ENCODE measurements at places on chromosomes 1 and 21.
A peak's percentile ranks its signal among the peaks of the same experiment; 100 is the strongest.

GRCh38 chr1:234616644-234617043 is 6.7 kb upstream of the IRF2BP2 start:
- peak; percentile 57 for DNase-seq

GRCh38 chr1:25544819-25545218 is 1.4 kb downstream of the LDLRAP1 start:
- no peak for DNase-seq

- peak; percentile 64 for DNase-seq
Measured at GRCh38 chr1:154425172-154425571, 20.0 kb downstream of the IL6R start.

DNA sequence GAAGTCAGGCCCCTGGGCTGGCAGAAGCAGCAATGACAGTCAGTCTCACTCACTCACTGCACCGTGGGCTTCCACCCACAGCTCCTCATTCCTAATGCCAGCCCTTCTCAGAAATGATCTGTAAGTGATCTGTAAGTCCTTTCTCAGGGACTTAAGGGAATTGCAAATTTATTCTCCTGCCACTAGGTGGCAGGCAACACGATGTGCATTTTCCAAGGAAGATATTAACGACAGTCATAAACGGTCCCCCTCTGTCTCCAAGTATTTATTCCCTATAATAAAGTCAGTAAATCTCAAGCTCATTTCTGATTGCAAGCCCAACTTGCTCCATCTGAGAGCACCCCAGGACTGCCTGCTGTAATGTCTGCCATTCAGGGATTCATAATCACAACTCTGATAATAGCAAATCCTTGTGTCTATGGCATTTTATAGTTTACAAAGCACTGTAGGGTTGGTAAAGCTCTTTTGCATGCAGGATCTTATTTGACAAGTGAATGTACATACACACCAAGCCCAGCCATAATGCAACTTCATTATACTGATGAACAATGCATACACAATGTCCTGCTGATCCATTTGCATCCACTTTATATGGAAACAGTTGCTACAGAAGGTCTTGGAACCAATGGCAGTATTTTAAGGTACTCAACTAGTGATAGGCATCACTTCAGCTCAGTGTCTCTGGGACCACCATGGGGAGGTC is 380.5 kb upstream of the CAMK1G start:
- peak; percentile 62 for DNase-seq

DNA sequence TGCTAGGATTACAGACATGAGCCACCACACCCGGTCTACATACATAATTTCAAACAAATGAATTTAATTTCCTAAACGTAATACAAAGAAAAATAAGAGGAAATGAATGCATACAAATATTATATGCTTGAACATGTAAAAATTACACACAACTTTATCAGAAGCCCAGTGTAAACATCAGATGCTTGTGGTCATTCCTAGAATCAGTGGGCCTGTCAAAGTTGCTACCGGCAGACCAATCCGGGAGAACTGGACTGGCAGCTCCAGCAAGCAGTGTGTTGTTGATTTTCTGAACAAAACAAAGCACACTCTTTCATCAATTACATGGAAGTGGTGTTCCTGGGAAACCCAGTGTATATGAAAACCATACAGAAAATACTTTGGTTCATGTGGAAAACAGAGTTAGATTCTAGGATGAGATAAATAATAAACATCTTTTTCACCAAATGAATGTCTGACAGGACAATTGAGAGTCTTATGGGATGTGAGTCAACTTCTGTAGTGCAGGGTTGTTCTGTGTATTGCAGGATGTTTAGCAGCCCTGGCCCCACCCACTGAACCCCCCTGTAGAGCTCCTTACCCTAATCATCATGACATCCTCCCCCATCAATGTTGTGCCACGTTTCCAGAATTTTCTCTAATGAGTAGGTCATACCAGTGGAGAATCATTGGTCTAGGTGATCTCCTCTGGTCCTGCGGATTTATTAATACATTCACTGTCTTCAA is 33.8 kb downstream of the MFSD2A start:
- DNase-seq, result no peak

GRCh38 chr21:42956824-42957630 is 17.3 kb upstream of the PKNOX1 start:
- DNase-seq, result no peak

GRCh38 chr1:21574466-21575151 is 65.4 kb downstream of the ALPL start:
- peak; percentile 90 for DNase-seq

GRCh38 chr1:163701783-163702374 is 380.1 kb downstream of the NUF2 start:
- DNase-seq, result no peak

GRCh38 chr1:35559317-35559944 is 1.8 kb downstream of the NCDN start:
- DNase-seq, result no peak

- no peak for DNase-seq
Measured at GRCh38 chr1:186994897-186995296, 166.1 kb downstream of the PLA2G4A start.

DNA sequence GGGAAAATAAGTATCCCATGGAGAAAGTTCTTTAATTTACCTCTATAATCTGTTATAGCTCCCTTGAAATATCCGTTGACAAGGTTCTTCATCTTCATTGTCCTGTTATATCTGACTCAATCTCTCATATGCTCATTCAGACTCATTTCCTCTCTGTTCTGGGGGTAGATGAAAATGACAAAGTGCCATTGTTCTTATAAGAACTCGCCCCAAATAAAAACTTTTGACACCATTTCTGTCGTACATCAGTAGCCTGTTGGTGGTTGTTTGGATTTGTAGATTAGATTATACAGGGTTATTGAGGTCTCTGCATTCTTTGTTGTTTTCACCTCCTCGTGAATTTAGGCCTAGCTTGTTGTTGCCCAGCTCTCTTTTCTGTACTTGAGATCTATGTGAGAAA is 55.2 kb upstream of the IPO9 start:
- DNase-seq, result peak; percentile 58

DNA sequence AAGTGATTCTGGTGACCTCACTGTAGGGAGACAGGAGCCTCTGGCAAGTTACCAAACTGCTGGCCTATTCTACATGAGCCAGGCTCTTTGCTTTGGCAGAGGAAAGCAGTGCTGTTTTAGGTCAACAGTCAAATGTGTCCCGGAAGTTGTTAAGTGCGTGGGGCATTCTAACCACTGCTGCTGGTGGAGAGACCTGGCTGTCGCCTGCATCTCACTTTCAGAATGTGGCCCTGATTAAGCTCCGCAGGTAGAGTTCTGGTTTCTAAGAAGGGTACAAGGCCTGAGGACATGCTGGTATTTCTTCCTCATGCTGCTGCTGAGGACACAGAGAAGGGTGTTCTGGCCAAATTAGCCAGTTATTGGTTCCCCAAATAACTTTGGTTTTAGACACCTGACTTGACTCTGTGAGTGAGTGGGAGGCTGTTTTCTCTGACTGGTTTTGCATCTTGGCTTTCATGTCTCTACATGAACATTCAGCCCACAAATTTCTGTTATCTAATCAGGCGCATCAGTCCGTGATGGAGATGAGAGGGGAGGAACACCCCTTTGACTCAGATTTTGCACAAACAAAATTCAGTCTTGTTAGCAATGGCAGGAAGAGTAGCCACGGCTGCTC is 120.8 kb downstream of the LMO4 start:
- DNase-seq, result peak; percentile 34

DNA sequence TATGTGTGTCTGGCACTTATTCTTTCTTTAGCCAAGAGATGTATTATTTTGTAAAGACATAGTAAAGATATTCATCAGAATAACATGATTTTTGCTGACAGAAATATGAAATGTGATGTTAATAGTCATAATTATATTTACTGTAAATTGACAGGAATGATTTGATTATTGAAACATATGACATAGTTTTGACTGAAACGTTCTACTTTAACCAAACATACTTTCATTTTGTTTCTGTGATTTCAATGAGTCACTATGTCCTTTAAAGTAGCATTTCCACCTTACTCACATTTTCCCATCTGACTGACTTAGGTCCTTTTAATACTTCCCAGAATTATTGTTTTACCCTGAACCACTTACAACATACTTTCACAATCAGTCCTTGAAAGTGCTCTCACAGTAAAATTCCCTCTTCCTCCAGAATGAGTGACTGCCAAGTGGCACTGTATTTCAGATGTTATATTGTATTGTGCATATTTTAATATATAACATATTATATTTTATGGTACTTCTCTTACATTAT is 437.9 kb downstream of the NCAM2 start:
- DNase-seq, result peak; percentile 34

DNA sequence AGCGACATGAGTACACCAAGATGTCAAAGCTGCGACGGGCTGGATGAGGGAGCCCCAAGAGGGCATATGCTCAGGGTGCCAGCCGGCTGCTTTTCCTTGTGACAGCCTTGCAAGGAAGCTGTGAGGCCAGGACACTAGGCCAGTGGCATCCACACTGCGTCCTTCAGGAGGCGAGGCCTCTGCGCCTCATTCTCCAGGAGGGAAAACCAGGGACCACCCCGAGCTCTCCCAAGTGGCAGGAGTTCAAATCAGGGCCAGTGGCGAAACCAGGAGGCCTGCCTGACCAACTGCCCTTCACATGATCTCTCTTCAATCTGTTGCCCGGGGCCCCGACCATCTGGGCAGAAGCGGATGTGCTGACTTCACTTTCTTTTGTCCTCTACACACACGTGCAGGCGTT is 8.2 kb downstream of the MUL1 start:
- no peak for DNase-seq

- no peak for DNase-seq
Measured at GRCh38 chr1:225541383-225541782, 111.5 kb downstream of the ENAH start.

DNA sequence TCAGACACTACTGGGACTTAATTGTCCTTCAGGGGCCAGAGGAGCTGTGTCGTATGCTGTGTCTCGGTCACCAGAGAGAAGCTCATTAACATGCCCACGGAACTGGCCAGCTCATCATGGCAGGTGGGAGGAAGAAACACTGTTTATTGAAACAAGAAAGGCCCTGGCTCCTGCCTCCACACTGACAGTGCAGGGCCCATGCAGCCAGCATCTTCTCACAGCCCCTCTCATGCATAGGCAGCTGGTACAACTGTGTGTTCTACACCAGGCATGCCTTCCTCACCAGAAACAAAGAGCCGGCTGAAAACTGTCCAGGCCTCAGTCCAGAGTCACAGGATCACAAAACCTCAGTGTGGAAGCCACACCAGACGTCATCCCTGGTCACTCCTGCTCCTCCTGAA is 106.0 kb downstream of the UBE2U start:
- no peak for DNase-seq

Data from fibroblast of the aortic adventitia (primary cell).